ENCODE measurements at places on chromosomes 3 and 15.

- DNase-seq, result no peak
Observed at GRCh38 chr15:60134609-60135008, 130.5 kb downstream of the FOXB1 start.

GRCh38 chr15:96273317-96274086, 57.0 kb upstream of the NR2F2 start:
- DNase-seq, result no peak

GRCh38 chr3:172524611-172525010, 1.4 kb upstream of the TNFSF10 start:
- no peak for DNase-seq

GRCh38 chr3:72744330-72744729, 103.9 kb downstream of the SHQ1 start:
- no peak for DNase-seq

- DNase-seq, result no peak
Observed at GRCh38 chr3:17367171-17367570, 375.3 kb downstream of the TBC1D5 start.

- no peak for DNase-seq
Observed at GRCh38 chr3:64676831-64677230, 11.0 kb downstream of the ADAMTS9 start.

DNA sequence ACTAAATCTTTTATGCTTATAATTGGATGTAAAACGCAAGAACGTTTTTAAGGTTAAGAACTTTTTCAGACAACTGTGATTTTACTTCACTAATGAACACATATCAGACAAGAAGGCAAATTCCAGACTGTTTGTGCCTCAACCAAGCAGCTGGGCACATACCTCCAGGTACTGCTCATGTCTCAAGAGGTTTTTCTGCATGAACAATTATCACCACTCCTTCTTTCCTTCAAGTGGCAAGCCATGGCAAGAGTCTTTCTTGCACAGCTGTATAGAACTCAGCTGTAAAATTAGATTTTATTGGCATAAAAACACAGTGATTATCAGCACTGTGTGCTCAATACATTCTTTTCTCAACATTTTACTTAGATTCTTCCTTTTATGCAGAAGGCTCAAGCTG, 64.3 kb downstream of the FNDC3B start:
- DNase-seq, result no peak

GRCh38 chr15:97903971-97904572, 56.4 kb upstream of the ARRDC4 start:
- DNase-seq, result no peak

DNA sequence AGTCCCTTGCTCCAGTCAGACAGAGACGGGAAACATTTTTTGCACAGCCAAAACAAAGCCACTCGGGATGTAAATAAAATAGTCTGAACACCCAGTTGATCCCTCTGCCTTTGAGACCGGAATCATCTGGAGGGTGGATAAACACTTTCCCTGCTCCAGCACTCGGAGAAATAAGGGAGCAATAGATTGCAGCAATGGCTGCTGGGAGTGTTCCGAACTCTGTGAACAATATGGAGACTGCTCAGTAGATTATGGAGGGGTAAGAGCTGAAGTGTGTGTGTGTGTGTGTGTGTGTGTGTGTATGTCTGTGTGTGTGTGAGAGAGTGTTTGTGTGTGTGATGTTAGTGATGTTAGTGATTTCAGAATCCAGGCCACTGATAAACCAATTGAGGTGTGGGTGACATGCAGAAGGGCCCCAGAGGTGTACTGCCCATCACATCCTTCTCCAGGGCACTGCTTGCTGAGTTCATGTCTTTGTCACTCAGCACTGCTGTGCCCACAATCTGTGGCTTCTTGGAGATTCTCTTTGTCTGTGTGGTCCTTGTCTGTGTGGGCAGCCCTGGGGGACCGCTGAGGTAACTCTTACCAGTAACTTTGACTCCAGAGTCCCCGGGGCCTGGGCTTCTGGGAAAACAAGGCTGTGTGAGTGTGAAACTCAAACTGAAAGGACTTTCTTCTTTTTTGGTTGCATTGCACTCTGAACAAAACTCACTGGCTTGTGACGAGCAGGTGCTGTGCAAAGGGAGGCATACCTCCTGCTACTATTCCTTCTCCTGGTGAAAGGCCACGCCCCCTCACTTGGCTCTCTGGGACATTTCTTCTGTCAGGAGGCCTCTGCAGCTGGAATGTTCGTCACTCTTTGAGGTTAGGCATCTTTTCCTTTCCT, 23.0 kb downstream of the CRYGS start:
- no peak for DNase-seq

DNA sequence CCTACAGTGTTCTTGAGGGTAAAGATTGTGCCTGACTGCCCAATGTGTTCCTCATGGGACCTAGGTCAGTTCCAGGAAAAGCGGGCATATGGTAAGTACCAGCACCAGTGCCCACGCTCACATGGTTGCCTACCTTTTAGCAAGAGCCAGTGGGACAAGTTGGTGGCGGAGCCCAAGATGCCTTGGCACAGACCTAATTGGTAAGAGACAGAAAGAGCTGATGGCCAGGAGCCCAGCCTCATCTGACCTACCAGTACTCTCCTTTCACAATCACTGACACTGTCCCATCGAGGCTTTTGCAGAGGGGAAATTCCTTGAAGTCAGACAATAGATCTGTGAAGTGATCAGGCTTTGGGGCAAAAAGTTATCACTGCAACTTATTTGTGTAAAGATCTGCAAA, 98.4 kb upstream of the BCL6 start:
- no peak for DNase-seq

DNA sequence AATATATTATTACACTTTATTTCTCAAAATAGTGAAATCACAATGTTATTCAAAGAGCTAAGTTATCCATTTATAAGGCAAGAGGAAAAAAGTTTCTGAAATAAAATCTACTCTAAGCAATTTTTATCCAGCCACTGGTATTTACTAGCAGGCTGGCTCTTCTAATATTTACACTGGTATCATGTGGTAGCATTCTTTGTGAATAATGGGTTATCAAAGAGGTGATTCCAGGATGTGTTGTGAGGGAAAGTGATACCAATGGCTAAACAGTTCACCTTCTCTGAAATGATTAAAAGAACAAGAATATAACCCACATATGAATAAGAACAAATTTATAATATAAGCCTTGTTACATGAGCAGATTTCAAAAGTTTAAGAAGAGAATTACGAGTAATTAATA, 44.1 kb downstream of the DHX36 start:
- no peak for DNase-seq

GRCh38 chr15:56934269-56934668, 15.8 kb downstream of the TCF12 start:
- no peak for DNase-seq

GRCh38 chr3:165233501-165234195, 37.5 kb upstream of the SLITRK3 start:
- DNase-seq, result no peak

GRCh38 chr3:179266701-179267211, 15.8 kb upstream of the KCNMB3 start:
- no peak for DNase-seq

DNA sequence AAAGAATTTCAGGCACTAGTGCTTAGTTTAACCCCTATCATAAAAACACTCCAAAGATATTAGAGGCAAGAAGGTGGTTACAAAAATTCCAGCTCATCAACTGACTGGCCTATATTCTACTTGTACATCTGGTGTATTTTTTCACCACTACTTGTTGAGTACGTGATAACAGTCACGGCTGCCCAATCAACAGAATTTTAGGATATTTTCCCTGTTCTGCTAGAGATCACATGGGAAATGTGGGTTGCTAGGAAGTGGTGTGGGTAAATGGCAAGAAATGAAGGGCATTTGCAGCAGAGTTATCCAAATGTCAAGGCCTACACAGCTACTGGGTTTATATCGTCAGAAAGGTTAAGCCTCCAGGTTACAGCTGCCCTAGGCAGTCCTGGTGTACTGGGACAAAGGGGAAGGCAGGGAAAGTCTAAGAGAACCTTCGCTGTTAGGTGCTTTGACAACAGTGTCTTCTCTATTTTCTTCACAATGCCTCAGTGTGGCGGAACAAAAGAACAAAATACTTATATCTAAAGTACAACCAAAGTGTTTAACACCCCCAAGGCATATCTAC, 81.9 kb downstream of the FMN1 start:
- no peak for DNase-seq

DNA sequence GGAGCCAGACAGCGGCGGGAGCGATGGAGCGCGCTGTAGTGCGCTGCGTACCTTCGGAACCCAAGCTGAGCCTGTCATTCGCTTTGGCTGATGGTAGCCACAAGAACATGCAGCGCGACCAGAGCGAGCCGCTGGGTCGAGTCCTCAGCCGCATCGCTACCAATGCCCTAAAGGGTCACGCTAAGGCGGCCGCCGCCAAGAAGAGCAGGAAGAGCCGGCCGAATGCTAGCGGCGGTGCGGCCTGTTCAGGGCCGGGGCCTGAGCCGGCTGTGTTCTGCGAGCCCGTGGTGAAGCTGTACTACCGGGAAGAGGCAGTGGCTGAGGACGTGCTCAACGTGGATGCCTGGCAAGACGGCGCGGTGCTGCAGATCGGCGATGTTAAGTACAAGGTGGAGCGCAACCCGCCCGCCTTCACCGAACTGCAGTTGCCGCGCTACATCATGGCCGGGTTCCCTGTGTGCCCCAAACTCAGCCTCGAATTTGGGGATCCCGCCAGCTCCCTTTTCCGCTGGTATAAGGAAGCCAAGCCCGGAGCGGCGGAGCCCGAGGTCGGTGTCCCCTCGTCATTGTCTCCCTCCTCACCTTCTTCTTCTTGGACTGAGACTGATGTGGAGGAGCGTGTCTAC, 498 bp downstream of the PDE12 start:
- no peak for DNase-seq

DNA sequence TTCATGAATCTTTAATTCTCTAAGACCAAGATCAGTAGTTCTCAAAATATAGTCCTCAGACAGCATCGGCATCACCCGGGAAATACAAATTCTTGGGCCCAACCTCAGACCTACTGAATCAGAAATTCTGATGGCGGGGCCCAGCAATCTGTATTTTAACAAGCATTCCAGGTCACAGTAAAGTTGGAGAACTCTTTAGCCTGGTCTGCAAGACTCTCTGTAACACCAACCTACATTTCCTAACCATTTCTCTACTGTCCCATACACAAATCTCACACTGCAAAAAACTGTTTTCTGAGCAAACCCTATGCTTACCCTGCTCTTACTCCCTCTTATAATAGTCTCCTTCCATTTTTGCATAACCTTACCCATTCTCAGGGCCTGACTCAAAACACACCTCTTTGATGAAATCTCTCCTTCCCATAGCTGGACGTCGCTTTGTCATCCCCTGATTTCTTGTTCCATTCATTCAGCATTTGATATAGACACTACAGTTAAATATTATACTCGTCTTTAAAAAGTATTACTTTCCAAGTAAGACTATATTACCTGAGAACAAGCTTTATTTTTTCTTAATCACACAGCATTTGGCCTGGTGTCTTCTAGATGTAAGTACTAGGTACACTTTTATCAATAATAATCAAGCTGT, 83.3 kb upstream of the MYO5C start:
- DNase-seq, result no peak

GRCh38 chr15:100713163-100713867, 110.9 kb downstream of the ASB7 start:
- no peak for DNase-seq

- no peak for DNase-seq
Observed at GRCh38 chr3:184237807-184238206, 8.4 kb downstream of the VWA5B2 start.

DNA sequence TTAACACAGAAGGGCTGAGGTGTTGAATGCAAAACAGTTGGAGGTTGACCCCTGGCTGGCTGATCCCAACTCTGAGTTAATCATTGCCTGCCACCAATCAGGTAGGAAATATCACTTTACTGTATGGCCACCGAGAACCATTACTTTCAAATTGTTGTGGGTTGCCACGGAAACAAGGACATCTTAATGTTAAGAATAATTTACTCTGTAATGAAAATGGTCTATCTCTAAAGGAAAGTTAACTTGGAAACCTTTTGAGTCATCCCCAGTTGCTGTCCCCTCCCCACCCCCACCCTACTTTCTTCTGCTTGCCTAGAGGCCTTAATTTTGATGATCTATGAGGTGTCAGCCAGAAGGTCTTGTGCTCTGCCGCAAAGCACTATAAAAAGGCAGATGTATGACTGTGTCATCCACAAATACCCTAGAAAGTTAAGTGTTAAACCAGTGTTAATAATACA, 78.7 kb upstream of the SNRK start:
- no peak for DNase-seq

DNA sequence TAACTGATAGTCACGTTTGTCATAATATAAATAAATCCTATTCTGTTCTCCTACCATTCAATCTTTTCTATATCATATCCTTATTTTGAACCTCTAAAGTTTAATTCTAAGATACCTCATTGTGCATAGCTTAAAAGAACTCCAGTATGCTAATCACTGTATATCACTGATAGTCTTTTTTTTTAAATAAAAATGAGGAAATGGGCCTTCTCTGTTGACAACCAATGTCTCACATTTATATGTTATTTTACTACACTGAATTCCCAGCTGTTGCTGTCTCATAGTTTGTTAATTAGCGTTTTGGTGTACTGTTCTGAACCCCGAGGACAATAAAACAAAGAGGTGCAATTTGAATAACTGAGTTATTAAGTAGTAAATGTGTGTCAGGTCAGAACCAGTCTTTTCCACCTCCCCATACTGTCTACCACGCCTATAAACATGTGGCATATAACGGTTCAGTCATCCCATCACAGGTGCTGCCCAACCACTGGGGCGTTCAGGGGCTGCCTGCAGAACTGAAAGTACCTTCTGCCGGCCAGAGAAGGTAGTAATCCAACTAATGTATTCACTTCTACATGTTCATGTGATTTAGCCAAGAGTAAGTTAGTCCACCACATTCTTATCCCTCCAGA, 14.9 kb downstream of the CBLB start:
- DNase-seq, result no peak

- no peak for DNase-seq
Observed at GRCh38 chr15:73540161-73540560, 93.0 kb downstream of the NPTN start.

All from stimulated activated CD4-positive, alpha-beta T cell treated with anti-CD3 and anti-CD28 coated beads, TNF-alpha, amount 100 ng/mL, for 1 hour (primary cell).